ENCODE measurements at places on chromosomes 1 and 21.

- no peak for DNase-seq
Observed at GRCh38 chr1:22118291-22118992, 24.5 kb downstream of the WNT4 start.

DNA sequence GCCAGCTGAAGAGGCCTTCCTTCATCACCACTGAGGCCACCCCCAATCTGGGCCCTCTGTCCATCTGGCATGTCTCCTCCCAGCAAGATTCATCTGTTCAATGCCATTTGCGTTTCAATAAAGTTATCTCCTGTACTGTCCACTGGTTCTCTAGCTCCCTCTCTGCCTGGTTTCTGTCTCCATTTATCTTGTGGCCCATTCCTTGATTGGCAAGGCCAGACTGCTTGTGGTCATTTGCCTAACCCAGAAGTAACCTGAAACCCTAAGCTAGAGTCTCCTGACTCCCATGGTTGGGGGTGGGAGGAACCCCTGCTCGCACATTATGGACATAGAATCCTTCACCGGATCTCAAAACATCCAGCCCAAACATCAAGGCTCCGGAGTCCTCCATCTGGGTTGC, 2.1 kb upstream of the IPO9 start:
- DNase-seq = no peak

- DNase-seq = no peak
Observed at GRCh38 chr1:229326601-229327000, 16.2 kb downstream of the CCSAP start.

GRCh38 chr1:28927266-28927647, 12.9 kb downstream of the EPB41 start:
- DNase-seq = peak; percentile 20

DNA sequence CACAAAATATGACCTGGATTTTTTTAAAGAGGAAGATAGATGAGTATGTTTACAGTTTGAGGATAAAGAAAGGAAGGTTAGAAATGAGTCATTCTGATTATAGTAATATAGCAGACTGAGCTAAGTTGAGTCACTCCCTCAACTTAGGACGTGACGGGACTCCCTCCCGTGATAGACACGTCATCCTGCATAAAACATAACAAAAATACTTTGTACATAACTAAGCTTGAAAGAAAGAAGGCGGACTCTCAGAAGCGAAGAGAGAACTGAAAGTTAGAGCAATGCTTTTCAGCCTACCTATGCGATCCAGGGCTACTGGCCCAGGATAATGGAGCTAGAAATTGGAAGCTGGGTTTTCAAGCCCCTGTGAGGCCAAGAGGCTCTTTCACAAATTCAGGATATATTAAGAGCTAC, 53.0 kb upstream of the DESI2 start:
- no peak for DNase-seq

GRCh38 chr1:108791790-108792189, 45.3 kb downstream of the STXBP3 start:
- DNase-seq = no peak

GRCh38 chr1:60427701-60428100, 354.1 kb upstream of the C1orf87 start:
- DNase-seq = no peak
